Colonic mucosa (tissue), 4 donors: ENCODE measurements at places on chromosomes 5 and 9. TPM values are rescaled to one million over a fixed set of nuclear protein-coding genes. Genes with fewer than 3 reads are reported as not detected.
A peak's percentile ranks its signal among the peaks of the same experiment; 100 is the strongest.

The PCAT7 gene
- 2.5 TPM for total RNA-seq

The SPINK1 gene
- 623 TPM for total RNA-seq

The C9orf50 gene
- not detected for total RNA-seq

The MEGF10 gene
- 0.88 TPM for total RNA-seq

The SUSD3 gene
- 1.6 TPM for total RNA-seq

The DRD1 gene
- total RNA-seq, result not detected

The DMRTA1 gene
- 1.2 TPM for total RNA-seq

The IFNK gene
- total RNA-seq, result not detected

The PCDHA4 gene
- total RNA-seq, result 0.58 TPM

DNA sequence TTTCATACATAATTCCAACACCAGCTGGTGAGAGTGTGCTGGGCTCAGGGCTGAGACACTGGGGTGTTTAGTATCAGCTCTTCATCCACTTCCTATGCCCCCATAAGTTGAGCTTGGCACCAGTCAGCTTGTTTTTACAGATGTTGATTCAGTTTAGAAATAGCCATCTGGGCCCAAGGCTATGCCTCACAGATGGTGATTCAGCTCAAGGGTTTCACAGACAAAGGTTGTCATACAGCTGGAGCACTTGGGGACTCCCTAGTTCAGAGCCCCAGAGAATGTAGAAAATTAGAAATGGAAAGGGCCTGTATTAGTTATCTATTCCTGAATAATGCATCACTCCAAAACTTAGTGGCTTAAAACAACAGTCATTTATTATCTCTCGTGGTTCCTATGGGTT lies 10.3 kb upstream of the CRHBP start:
- no peak for DNase-seq

DNA sequence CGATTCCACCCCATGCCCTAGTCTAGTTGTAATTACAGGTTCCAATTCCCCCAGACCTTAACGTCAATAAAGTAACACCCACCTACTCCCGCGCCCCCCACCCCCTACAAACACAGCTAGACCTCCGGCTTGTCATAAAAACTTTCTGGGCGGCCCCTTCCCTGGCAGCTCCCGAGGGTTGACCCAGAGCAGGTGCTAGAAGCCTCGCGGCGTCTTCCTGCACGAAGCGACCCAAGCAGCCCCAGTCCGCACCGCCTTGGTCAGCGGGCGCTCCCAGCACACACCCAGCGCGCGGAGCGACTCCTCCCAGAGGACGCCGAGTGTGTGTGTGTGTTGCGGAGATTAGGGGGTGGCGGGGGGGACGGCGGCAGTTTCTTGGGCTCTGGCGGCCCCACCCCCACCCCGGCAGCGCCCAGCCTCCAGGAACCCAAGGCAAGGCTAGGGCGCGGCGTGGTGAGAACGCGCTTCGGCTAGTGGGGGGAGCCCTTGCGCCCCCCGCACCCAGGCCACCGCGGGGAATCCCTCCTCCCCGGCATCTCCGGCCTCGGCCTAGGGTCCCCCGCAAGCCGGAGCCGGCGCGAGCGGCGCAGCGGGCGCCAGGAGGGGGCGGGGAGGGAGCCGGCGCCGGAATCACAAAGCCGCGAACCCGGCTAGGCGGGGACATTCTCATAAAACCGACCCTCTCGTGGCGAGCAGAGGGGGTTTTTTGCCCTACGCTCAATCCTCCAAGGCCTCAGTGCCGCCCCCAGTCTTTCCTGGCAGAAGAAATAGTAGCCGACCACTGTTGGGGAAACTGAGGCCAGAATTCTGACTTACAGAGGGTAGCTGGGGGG lies 2.2 kb downstream of the PCDH1 start:
- DNase-seq, result peak; percentile 84

DNA sequence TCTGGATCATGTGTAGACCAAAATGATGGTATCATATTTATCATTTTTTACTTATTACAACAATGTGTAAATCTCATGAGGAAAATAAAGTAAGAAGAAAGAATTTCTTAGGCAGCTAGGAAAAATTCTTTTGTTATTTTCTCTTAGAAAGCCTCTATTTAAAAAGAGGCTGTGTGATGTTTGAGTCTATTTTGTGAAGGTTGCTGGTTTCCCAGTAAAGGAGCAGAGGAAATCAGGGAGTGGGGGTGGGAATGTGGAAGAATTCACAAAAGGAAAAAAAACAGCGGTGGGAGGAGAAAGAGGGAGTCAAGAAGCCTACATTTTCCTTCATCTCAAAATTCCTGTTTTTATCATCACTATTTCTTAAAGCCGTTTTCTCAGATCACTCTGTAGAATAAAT lies 20.1 kb downstream of the PTCH1 start:
- no peak for DNase-seq

DNA sequence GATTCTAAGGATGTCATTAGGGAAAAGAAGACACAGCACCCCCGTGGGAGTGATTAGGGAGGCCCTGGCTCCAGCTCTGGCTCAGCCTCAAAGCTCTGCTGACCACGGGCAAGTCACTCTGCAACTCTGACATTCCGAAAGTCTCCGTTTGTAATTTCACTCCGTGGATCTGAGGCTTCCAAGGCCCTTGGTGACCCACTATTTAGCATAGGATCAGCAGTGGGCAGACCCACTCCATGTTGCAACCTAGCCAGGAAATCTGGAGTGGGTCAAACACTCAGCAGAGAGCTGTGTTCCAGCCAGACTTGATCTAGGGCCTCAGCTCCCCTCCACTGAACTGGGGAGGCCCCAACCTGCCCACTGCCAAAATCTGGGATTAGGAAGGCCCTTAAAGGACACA lies 11.8 kb downstream of the PHF19 start:
- DNase-seq, result no peak

DNA sequence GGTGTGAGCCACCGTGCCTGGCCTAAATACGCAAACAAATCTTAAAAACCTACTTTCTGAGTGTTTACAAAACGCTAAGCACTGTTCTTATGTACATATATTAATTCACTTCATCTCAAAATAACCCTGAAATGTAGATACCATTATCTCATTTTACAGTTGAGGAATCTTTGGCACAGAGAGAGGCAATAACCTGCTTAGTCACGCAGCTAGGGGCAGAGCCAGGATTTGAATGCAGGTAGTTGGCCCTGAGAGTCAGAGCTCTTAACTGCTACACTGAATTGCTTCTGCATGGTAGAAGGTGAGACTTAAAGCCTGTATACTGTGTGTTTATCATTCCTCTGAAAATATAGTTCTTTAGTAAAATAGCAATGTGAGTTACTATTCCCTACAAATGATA lies 21.9 kb downstream of the ARHGEF37 start:
- DNase-seq, result peak; percentile 56
